ENCODE measurements at places on chromosomes 2 and 18. TPM values are rescaled to one million over a fixed set of nuclear protein-coding genes. Genes with fewer than 3 reads are reported as not detected.

- DNase-seq, result no peak
Observed at GRCh38 chr2:221334481-221335218, 237.5 kb downstream of the EPHA4 start.

The TANK gene
- polyA plus RNA-seq, result 69.4 TPM

DNA sequence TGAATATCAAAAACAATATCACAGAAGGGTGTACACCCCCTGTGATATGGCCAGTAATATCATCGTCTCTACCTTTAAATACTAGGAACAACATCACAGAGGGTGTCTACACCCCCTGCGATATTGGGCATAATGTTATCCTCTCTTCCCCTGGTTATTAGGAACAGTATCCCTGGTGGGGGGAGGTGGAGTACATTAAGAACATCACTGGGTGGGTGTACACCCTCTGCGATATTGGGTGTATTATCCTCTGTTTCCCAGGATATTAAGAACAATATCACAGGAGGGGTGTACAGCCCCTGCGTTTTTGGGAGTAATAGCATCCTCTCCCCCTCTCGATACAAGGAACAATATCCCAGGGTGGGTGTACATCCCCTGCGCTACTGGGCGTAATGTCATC lies 1932.8 kb downstream of the SUCLG1 start:
- DNase-seq, result no peak

GRCh38 chr2:164934401-164935117 lies 20.8 kb downstream of the SLC38A11 start:
- DNase-seq, result no peak

DNA sequence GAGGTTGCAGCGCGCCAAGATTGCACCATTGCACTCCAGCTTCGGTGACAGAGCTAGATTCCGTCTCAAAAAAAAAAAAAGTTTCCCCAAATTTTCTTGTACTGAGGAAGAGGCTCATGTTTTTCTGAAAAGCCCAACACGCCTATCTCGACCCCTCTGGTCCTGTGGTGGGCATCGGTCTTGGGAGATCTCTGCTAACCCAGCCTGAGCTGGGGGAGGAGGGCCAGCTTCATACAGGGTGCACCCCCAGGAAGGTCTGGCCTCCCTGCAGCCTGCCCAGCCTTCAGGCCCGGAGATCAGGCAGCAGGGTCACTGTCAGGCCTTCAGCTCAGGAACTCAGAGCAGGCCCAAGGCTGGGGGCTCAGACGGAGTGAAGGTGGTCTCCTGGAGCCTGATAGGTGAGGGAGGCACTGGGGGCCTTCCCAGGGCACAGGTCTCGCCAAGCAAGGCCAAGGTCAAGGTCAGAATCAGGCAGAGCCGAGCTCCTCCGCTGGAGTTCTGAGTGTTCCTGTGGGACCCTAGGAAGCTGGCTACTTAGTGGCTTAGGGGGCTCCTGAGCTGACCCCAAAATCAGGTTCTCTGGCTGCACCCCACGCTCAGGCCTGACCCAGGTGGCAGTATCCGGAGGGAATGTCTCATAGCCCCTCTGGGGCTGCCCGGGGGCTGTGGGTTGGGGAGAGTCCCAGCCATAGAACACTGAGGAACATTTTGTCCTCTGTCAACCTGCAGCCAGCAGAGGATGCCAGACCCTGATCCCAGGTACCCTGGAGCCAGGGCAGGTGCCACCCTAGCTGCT lies 37.9 kb upstream of the SMAD7 start:
- DNase-seq, result no peak

The C2orf66 gene
- 0.31 TPM for polyA plus RNA-seq

The PRKAG3 gene
- polyA plus RNA-seq, result 0.21 TPM

DNA sequence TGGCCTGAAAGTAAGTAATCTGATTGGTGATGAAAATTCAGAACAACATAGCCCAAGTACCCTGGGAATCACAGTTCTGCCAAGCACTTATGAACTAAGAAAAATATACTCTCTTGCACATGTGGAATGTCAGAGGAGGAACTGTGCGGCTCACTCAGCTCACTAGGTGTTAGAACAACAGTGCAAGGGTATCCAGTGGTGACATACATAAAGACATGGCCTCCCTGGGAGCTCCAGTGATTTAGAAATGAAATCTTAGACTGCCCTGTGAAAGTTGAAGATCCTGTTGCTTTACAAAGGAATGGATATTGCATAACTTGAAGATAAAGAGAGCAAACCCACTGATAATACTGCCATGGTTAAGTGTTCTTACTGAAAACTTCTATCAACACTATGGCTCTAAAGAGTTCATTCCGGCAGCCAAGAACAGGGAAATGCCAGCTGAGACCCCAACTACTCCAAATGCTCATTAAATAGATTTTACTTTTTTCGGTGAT lies 246.2 kb downstream of the ARHGAP15 start:
- peak; percentile 11 for DNase-seq

The SCN2A gene
- polyA plus RNA-seq, result 3.2 TPM

The UGT1A10 gene
- polyA plus RNA-seq, result not detected

The METTL21A gene
- polyA plus RNA-seq, result 27.2 TPM

- DNase-seq, result no peak
Observed at GRCh38 chr2:144886862-144887261, 366.9 kb upstream of the ZEB2 start.

The CFC1 gene
- not detected for polyA plus RNA-seq

The CD8A gene
- 0.37 TPM for polyA plus RNA-seq

GRCh38 chr2:220509966-220510365 lies 882.5 kb downstream of the SLC4A3 start:
- DNase-seq, result no peak
